ENCODE measurements at places on chromosomes 6 and 20. TPM values are rescaled to one million over a fixed set of nuclear protein-coding genes. Genes with fewer than 3 reads are reported as not detected.

The THEMIS gene
- not detected for total RNA-seq

The SAMD3 gene
- 0.64 TPM for total RNA-seq

The OR2B6 gene
- total RNA-seq = not detected

The CRIP3 gene
- 1.8 TPM for total RNA-seq

DNA sequence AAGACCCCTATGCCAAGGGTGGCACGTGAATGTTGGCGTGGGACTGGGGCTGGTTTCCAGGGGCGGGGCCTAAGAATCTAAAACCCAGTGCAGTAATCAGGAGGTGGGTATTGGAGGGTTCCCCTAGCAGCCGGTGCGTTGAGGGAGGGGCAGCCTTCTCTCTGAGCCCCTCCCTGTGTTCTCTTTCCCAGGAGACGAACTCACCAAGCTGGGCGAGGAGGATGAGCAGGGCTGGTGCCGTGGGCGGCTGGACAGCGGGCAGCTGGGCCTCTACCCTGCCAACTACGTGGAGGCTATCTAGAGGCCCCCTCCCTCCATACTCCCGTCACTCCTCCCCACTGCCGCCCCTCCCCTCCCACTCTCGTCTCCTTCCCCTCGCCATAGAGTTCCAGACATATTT lies 23.9 kb downstream of the SPDEF start:
- H3K36me3 ChIP-seq = no peaks in the 10 kb centered on the region
- peaks cover 3% of the 10 kb centered on the region for H3K27me3 ChIP-seq
- no peak overlapping the region for H3K27ac ChIP-seq

DNA sequence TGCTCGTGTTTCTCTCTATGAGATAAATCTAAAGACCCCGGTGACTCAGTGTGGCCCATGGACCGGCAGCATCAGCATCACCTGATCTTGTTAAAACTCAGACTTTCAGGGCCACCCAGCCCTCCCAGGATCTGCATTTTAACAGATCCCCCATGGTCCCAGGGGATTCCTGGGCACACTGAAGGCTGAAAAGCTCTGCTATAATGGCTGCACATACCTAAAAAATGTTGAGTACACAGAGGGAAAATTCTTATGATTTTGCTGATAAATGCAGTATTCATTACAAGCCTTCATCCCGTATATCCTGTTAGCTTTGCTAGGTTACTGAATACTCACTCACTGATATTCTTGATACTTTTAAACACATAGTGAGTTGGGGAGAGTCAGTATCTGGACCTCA lies 200.5 kb downstream of the MYLK4 start:
- H3K36me3 ChIP-seq = no peaks in the 10 kb centered on the region
- H3K27me3 ChIP-seq = peaks cover 4% of the 10 kb centered on the region
- H3K4me1 ChIP-seq = peaks cover 6% of the 10 kb centered on the region
- no peak overlapping the region for H3K27ac ChIP-seq

- H3K27me3 ChIP-seq = peaks cover 46% of the 10 kb centered on the region
- H3K27ac ChIP-seq = no peak overlapping the region
- no peaks in the 10 kb centered on the region for H3K36me3 ChIP-seq
- DNase-seq = no peak
- H3K4me3 ChIP-seq = no peak overlapping the region
Measured at GRCh38 chr20:32062776-32063170, 10.7 kb downstream of the HCK start.

DNA sequence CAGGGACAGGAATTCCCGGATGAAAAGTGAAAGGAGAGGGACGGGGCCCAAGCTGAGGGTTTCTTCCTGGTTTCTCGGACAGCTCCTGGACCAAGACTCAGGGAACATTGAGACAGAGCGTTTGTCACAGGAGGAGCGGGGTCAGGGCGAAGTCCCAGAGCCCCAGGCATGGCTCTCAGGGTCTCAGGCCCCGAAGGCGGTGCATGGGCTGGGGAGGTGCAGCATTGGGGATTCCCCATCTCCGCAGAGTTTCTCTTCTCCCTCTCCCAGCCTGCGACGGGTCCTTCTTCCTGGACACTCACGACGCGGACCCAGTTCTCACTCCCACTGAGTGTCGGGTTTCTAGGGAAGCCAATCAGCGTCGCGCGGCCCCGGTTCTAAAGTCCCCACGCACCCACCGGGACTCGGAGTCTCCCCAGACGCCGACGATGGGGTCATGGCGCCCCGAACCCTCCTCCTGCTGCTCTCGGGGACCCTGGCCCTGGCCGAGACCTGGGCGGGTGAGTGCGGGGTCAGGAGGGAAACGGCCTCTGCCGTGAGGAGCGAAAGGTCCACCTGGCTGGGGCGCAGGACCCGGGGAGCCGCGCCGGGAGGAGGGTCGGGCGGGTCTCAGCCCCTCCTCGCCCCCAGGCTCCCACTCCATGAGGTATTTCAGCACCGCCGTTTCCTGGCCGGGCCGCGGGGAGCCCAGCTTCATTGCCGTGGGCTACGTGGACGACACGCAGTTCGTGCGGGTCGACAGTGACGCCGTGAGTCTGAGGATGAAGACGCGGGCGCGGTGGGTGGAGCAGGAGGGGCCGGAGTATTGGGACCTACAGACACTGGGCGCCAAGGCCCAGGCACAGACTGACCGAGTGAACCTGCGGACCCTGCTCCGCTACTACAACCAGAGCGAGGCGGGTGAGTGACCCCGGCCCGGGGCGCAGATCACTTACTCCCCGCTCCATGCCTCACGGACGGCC lies 54.6 kb upstream of the POLR1H start:
- H3K4me3 ChIP-seq = peak overlapping the region; percentile 70
- no peak for DNase-seq
- peaks cover 19% of the 10 kb centered on the region for H3K4me1 ChIP-seq
- peaks cover 6% of the 10 kb centered on the region for H3K36me3 ChIP-seq
- H3K27ac ChIP-seq = no peak overlapping the region

DNA sequence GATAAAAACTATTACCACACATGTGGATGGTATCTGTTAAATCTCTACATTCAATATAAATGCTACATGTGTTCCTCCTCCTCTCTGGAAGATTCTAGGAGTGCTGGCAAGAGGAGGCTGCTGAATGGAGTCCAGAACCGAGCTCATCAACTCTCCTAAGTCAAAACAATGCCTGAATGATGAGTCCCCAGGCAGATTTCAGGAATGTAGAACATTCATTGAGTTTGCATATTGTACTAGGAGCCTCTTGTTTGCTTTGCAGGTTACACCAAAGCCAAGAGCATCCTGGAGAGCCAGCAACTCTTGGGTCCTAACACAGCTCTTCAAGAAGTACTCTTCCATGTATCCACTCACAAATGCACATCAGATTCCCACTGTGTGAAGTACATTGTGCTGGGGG lies 117.6 kb upstream of the UST start:
- DNase-seq = no peak
- H3K4me1 ChIP-seq = no peaks in the 10 kb centered on the region
- H3K36me3 ChIP-seq = no peaks in the 10 kb centered on the region

- H3K27ac ChIP-seq = no peak overlapping the region
- DNase-seq = no peak
- no peaks in the 10 kb centered on the region for H3K27me3 ChIP-seq
- H3K4me3 ChIP-seq = no peak overlapping the region
- H3K4me1 ChIP-seq = peaks cover 3% of the 10 kb centered on the region
- H3K36me3 ChIP-seq = peaks cover 5% of the 10 kb centered on the region
Measured at GRCh38 chr6:42374018-42374669, 77.6 kb downstream of the TRERF1 start.

DNA sequence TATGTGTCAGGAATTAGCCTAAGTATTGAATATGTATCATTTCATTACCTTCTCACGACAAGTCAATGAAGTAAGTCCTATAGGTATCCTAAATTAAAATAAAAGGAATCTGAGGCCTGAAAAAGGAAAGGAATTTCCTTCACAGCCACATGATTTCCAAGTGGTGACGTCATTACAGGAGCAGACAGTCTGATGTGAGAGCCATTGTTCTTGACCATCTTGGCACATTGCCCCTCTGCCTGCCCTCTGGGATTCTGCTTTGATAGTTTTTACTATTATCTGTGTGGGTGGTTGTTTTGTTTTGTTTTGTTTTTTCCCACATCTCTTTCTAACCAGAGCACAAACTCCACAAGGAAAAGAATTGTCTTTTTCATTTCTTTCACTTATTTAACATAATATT lies 219.8 kb upstream of the UFL1 start:
- no peaks in the 10 kb centered on the region for H3K27me3 ChIP-seq
- H3K4me3 ChIP-seq = no peak overlapping the region
- no peaks in the 10 kb centered on the region for H3K36me3 ChIP-seq

DNA sequence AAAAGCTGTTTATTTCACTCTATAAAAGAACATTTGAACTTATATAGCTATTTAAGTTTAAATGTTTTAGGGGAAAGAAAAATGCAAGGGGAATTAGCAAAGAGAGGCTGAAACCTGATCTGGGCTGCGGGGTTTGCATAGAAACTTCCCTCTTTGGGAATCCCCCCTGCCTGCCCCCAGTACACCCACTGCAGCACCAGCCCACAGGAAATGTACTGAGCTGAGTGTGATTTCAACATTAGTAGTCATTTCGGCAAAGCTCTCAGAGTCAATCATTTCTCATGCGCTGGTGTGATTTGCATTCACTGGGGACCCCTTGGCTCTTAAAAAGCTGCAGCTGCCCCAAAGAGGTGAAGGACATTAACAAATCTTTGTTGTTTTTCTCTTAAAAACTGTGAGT lies 859.4 kb downstream of the MAFB start:
- H3K4me3 ChIP-seq = no peak overlapping the region
- no peaks in the 10 kb centered on the region for H3K36me3 ChIP-seq
- no peak overlapping the region for H3K27ac ChIP-seq
- H3K27me3 ChIP-seq = peaks cover 5% of the 10 kb centered on the region
- DNase-seq = no peak
- H3K4me1 ChIP-seq = peaks cover 19% of the 10 kb centered on the region
